ENCODE measurements at places on chromosomes 3 and 15. TPM values are rescaled to one million over a fixed set of nuclear protein-coding genes. Genes with fewer than 3 reads are reported as not detected.

U2SURP gene
- 123 TPM for total RNA-seq

FBXO40 gene
- total RNA-seq = not detected

DNA sequence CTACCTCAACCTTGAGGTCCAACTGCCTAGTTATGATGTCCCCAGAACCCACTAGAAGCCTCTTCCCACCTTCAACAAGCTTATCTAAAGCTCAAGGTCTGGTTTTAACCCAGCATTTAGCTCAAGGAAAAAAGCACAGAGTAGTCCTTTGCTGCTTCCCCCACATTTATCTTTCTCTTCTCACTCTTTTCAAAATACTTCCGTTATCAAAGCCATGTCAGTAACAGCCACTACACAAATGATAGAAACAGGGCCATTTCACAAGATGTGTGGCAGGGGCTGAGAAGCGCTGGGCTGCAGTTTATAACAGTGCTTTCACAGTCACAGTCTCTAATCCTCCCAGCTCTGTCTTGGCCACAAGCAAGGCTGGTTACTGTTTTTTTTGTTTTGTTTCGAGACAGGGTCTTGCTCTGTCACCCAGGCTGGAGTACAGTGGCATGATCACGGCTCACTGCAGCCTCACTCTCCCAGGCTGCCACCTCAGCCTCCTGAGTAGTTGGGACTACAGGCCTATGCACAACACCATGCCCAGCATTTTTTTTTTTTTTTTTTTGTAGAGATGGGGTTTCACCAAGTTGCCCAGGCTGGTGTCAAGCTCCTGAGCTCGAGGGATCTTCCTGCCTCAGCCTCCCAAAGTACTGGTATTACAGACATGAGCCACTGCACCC is 218.8 kb downstream of the OSBPL10 start:
- no peak for DNase-seq

TMEM207 gene
- not detected for total RNA-seq

CPNE9 gene
- total RNA-seq = not detected

DNA sequence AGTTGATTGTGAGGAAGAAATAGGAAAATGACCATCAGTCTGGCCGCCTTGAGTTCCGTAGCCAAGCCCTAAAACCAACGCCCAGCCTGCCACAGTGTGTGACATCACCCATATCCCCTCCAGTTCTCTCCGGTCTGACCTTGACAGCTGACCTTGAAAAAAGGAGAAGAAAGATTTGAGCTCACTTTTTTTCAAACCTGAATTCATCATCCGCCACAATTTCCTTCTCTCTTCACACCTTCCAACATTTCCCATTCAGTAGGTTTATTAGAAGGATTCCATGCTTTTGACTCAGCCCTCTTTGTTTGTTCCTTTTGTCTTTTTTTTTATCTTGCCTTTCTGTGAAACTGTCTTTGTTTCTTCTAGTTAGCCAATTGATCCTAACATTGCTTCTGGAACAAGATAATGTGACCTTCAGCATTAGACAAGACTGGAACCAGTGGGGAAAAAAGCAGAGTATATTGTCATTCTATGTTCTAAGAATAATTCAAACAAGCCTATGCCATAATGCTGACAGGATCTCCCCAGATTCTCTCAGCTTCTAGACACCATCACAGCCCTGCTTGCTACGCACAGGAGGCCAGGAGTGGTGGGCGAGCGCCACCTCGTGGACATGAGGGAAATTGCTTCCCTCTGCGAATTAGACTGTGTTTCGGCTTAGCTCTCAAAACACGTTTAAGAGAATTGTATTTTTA is 283.1 kb downstream of the FGF12 start:
- peak; percentile 65 for DNase-seq

- DNase-seq = no peak
These were observed 887.8 kb downstream of the MCTP2 start for GRCh38 chr15:95119041-95119610.

CHRNB4 gene
- not detected for total RNA-seq

- no peak for DNase-seq
These were observed 41.6 kb downstream of the ISG20 start for GRCh38 chr15:88680241-88681001.

CCR8 gene
- total RNA-seq = 0.55 TPM

- peak; percentile 9 for DNase-seq
These were observed 11.4 kb downstream of the RAB6B start for GRCh38 chr3:133884054-133884886.

GRCh38 chr15:97234851-97235610 is 725.5 kb upstream of the ARRDC4 start:
- peak; percentile 35 for DNase-seq

- DNase-seq = no peak
These were observed at the start of gene PRR23A for GRCh38 chr3:139006051-139006716. PRR23A (minus strand) TSS chr3:139006268; CDS start chr3:139006268, 0 bp downstream.

DNA sequence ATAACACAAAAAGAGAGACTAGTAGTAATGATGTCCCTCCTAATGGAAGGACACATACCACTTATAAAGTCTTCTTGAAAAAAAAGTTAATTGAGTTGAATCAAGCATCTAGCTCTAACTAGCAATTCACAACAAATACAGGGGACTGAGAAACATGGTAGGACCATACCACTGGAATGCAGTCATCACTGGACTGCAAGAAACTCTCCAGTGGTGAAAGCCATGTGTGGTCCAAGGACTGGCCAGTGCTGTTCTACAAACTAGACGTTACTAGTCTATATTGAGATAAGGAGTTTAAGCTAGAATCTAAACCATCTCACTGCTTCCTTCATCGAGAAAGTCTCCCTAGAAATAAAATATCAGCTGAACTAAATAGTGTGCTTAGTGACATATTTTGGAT is 16.7 kb downstream of the FBN1 start:
- no peak for DNase-seq

HRG gene
- not detected for total RNA-seq

IFT80 gene
- total RNA-seq = 29.7 TPM

GRCh38 chr3:32316319-32316718 is 75.3 kb upstream of the CMTM7 start:
- DNase-seq = no peak

- no peak for DNase-seq
These were observed 4.2 kb upstream of the NPHP3 start for GRCh38 chr3:132726341-132726823.

DNA sequence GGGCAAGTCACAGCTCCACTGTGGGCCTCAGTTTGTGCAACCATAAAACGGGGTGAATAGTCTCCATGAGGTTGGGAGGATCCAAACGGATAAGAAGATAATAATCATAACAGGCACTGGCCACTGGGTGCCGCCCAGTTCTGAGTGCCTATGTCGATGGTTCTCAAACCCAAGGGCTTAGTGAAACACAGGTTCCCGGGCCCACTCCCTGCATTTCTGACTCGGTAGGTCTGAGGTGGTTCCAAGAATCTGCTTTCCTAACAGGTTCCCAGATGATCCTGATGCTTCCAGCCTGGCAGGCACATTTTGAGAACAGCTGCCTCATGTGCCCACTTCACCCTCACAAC is 21.2 kb downstream of the ALS2CL start:
- DNase-seq = no peak

- no peak for DNase-seq
These were observed 158.4 kb downstream of the MAGI1 start for GRCh38 chr3:65880350-65880749.

ROBO1 gene
- total RNA-seq = 3.0 TPM

LYSMD2 gene
- total RNA-seq = 20.6 TPM

PCNP gene
- total RNA-seq = 180 TPM

GRCh38 chr15:84881520-84881830 is 3.0 kb upstream of the SLC28A1 start:
- no peak for DNase-seq

DNA sequence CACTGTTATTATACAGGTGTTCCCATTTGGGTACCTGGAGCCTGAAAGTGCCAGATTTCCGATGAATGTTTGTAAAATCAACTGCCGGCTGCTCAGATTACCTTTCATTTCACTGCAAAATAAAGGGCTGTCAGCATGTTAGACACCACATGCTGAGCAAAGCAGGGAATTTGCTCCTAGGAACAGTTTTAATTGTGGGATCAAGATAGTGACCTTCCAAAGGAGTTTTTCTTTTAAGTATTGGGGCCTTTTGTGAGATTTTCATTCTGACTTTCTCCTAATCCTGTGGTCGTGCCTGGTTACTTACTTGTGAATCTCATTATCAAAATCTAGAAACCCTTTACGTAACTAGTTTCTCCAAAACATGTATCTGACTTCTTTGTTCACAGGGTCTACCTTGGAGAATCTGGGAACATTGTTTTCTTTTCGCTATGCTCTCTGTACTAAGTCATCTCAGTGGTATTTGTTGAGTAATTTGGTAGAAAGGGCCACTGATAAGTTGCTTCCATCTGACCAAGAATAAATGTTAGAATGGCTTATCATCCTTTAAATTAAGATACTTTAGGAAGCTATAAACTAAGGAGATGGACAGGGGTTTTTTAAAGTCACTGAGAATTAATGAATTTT is 40.8 kb upstream of the LRTM1 start:
- DNase-seq = no peak

GPR87 gene
- total RNA-seq = not detected

FANCD2OS gene
- not detected for total RNA-seq

KNG1 gene
- not detected for total RNA-seq

GRCh38 chr3:113150250-113150649 is 61.1 kb upstream of the BOC start:
- DNase-seq = no peak

DNA sequence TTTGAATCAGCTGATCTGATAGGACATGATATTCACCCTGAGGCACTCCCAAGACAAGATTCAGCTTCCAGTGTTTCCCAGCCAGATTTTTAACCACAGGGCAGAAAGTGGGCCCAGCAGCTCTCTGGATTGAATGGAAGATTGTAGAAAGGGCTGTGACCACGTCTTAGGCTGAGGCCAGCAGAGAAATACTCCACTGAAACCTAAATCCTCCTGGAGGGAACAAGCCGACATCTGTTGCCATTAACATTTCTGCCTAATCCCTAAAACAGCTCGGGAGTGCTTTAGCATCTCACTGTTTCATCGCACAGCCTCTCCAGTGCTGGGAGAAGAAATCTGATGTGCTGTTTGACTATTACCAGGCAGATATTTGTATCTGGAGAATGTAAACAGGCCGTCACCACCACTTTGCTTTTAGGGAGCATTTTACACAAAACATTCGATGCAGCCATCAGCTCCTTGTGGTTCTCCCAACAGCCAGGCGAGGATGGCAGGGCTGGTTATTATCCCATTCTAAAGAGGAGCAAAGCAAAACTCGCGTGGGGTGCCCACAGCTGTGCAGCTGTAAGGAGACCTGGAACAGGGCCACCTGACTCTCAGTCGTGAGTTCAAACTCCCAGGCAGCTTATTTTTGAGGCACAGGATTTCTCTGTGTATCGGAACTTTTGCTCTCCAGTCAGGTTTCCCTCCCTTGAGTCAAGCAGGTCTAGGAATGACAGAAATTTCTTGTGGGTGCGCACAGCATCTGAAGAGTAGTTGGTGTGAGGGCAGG is 117.4 kb downstream of the LIPC start:
- DNase-seq = no peak

ETV5 gene
- 0.97 TPM for total RNA-seq

- DNase-seq = no peak
These were observed 6.1 kb downstream of the MINDY4B start for GRCh38 chr3:150899141-150899540.

IL12A gene
- not detected for total RNA-seq

DNA sequence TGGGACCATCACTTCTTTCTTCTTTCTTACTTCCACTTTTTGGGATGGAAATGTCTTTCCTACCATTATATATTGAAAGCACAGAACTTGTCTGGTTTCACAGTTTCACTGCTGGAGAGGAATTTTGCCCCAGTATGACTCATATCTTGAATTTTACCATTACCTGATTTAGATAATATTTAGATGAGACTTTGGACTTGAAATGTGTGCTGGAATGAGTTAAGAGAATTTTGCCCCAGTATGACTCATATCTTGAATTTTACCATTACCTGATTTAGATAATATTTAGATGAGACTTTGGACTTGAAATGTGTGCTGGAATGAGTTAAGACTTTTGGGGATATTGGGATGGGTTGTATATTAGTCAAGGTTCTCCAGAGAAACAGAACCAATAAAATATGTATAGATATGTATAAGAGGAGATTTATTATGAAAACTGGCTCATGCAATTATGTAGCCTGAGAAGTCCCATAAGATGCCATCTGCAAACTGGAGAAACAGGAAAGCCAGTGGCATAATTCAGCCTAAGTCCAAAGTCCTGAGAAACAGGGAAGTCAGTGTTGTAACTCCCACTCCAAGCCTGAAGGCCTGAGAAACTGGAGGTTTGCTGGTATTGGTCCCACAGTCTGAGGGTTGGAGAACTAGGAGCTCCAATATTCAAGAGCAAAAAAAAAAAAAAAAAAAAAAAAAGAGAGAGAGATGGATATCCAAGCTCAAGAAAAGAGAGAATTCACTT is 1029.2 kb downstream of the EPHA3 start:
- no peak for DNase-seq

DNA sequence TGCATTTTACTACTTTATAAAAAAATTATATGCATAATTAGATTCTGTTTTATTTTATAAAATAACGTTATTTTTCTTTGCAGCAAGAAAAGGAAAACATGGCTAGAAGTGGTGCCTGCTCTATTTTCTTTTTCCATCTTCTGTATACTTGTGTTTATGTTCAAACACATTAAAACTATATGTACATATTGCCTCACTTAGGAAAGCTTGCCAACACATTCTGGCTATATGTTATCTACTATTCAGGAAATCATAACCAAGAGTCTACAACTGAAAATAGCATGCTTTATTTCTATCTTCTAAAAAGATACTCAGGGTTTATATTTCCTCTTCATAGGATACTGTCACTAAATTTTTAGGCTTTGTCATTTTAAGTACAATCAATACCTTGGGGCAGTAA is 90.2 kb upstream of the KCNMB2 start:
- DNase-seq = no peak

GRCh38 chr3:114227076-114227475 is 10.3 kb downstream of the ZNF80 start:
- no peak for DNase-seq

DNA sequence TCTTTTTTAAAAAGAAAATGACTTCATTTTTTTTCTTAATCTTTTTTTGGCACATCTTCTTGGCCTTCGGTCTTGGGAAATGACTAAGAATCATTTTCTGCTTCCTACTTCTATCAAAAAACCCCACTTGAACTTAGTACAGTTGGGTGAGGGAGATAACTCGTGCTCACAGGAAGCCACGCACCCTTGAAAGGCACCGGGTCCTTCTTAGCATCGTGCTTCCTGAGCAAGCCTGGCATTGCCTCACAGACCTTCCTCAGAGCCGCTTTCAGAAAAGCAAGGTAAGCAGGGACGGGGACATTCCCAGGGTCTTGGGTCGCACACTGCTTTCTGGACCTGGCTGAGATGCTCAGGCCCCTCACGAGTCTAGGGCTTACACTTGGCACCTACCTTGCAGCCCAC is at the start of gene CCR4:
CCR4 (plus strand) TSS at position 235 of the 402 bp plus-strand sequence. CDS start 1,779 bp downstream, outside the sequence.
- peak; percentile 60 for DNase-seq

DNA sequence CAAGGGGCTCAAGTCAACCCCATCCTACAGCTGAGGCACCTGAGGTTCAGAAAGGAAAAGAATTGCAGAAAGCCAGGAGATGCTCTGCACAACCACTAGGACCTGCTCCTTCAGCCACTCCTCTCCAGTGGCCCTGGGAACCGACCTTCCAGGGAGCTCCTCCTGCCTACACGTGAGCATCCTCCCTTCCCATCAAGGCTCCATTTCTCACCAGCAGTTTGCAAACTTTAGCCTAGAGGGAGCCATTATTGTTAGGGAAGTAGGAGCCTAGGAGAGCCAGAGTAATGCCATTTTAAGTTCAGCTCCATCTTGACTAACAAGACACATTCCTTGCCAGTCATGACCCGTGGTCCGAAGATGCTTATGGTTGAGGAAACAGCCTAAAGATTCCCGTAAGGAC is 11.2 kb upstream of the CHCHD6 start:
- DNase-seq = peak; percentile 6

- no peak for DNase-seq
These were observed 213.4 kb downstream of the ZBBX start for GRCh38 chr3:167166594-167167253.

Data from activated CD8-positive, alpha-beta T cell treated with anti-CD3 and anti-CD28 coated beads, Interleukin-2, amount 10 ng/mL, durations not matched to agents 7 days and 5 days (primary cell).